ENCODE measurements at places on chromosomes 11 and 22. TPM values are rescaled to one million over a fixed set of nuclear protein-coding genes. Genes with fewer than 3 reads are reported as not detected.

The MS4A14 gene
- 8.6 TPM for polyA plus RNA-seq

The LSP1 gene
- 95.7 TPM for polyA plus RNA-seq

The TCN2 gene
- polyA plus RNA-seq: 10.6 TPM

The NLRP14 gene
- 0.01 TPM for polyA plus RNA-seq

The POU2AF2 gene
- 0.29 TPM for polyA plus RNA-seq

The BATF2 gene
- 7.4 TPM for polyA plus RNA-seq

The CASP1 gene
- polyA plus RNA-seq: 115 TPM

The DENND6B gene
- polyA plus RNA-seq: 14.7 TPM

The C22orf23 gene
- 1.6 TPM for polyA plus RNA-seq

DNA sequence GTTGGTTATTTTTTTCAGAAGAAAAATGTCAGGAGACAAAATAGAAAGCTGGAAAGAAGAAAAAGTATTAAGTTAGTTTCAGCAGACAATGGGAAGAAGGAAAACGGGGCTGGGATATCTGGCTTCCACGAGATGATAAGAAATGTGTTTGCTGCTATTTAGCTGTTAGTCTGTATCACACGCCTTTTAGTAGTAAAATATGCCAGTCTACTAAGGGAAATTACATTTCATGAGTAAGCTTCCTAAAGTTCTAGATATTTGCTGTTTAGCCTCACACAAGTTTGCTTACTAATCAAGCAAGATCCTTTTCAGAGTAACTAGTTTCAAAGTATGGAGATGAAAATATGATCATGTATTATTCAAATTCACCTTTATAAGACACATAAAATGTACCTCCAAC is 1.5 kb downstream of the OR51B4 start:
- no peak for DNase-seq

- no peak for DNase-seq
Measured at GRCh38 chr11:255816-256215, 19.0 kb downstream of the PSMD13 start.

GRCh38 chr11:12090061-12090591 is 20.3 kb upstream of the MICAL2 start:
- DNase-seq: no peak

DNA sequence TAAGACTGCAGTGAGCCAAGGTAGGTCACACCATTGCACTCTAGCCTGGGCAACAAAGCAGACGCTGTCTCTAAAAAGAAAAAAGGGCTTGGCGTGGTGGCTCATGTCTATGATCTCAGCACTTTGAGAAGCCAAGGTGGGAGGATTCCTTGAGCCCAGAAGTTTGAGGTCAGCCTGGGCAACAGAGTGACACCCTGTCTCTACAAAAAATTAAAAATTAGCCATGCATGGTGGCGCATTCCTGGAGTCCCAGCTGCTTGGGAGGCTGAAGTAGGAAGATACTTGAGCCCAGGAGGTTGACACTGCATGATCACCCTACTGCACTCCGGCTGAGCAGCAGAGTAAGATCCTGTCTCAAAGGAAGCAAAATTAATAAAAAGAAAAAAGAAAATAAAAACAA is 38.9 kb upstream of the RDX start:
- DNase-seq: no peak

DNA sequence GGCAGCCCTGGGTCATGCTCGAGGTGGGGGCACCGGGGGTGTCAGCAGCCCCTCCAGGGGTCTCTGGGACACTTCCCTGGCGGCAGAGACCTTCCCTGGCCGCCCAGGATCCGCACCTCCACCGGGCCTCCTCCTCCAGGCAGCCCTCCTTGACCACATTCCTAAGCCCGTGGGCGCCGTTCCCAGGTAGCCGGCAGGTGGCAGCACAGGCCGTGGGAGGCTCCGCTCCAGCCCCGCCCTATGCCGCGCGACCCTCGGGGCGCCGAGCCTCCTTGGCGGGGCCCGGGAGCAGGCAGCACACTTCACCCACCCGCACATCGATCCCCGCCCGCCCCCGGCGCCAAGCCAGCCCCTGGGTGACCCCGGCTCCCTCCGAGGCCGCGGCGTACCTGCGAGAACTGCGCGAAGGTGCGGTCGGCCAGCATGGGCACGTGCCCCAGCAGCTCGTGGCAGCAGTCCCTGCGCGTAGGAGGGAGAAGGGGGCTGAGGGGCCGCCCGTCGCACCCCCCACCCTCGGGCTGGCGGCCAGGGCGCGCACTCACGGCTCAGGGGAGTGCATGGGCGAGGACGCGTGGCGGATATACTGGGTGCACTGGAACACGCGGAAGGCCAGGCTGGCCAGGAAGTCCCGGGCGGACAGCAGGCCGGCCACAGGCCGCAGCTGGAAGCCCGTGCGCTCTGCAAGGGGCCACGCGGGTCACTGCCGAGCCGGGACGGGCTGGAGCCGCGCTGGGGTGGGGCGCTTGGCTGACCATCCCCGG is 5.3 kb upstream of the INS start:
- DNase-seq: peak; percentile 71

- no peak for DNase-seq
Measured at GRCh38 chr11:66745356-66746235, 16.6 kb upstream of the SPTBN2 start.

DNA sequence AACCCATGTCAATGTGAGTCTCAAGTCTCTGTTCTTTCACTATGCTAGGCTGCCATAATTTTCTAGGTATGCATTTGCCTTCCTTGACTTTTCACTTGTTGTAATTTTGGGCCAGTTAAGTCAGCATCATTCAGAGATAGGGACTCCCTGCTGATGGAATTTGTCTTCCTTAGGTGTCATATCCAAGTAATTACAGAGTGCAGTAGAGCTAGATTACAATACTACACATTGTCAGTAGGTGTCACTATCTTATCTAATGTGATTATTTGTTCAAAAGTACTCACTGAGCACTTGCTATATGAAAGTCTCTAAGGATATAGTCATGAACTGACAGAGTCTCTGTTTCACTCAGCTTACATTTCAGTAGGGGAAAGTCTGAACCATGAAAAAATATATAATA is 25.0 kb upstream of the SYN3 start:
- no peak for DNase-seq

DNA sequence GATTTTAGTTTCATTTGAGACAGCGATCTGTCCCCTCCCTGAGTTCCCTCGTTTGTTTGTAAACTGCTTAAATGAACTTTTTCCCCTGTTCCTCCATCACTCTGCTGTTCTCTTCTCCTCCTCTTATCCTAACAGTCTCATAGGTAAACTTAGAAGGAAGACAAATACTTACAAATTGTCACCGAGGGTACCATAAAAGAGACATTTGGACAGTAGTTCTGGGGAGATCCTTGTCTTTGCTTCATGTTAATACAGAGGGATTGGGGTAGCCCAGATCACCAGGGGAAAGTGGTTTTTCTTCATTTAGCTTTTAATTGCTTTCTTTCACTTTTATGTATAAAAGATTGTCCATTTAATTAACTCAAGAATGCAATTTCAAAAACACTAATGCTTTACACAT is 46.1 kb downstream of the ZBTB16 start:
- DNase-seq: no peak

DNA sequence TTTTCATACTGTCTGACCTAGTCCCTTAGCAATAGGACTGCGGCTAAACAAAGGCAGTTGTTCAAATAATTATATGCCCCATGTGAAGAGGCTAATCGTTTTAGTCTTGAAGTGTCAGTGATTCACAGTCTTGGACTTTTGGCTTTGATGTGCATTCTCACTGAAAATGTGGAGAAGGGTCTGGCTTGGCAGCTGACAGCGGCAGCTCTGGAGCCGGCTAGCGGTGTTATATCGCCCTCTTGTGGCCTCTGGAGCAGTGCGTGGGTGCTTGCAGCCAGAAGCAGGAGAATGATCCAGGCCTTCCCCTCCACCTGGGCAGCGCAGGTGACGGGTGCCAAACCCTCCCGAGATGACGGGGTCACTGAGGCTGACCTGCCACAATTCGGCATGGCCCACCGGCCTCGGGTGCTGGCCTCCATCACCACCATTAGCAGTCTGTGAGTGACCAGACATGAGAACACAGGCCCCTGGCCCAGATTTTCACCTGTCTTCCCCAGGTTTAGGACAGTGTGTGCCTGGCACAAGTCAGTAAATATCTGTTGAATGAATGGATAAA is 90.3 kb upstream of the PITPNB start:
- peak; percentile 87 for DNase-seq

DNA sequence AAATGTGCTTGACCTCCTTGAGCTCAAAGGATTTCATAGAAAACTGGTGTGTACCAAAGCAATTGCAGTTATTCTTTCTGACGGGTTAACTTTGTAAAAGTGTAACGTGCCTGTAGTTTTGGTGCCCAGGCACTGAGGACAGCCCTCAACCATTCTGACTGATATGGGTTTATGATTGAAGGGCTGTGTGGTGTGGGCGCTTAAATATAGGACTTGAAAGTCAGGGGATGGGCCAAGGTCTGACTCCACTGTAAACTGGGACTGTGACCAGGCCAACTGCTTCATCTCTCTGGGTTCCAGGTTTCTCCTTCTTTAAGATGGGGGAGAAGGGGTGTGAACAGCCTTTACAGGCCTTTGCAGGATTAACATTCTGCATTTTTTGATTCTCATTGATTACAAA is 191.1 kb upstream of the ARHGAP20 start:
- DNase-seq: no peak

- peak; percentile 10 for DNase-seq
Measured at GRCh38 chr11:63020671-63021291, 5.1 kb upstream of the SLC22A8 start.

DNA sequence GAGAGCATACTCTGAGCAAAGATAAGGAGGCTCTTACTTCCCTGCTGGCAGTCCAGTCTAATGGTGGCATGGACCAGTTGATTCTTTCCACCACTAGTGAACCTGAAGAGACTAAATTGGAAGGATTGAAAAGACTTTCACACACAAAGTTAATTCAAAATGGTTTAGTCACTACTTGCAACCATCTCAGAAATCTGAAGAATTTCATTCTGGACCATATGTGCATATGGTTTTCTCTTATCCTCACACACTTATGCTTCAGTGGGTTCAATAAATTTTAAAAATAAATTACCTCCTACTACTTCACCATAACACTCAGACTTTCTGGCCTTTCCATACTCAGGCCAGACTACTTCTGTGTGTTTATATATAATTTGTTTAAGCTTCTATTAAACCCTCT is 44.7 kb downstream of the CADM1 start:
- no peak for DNase-seq

DNA sequence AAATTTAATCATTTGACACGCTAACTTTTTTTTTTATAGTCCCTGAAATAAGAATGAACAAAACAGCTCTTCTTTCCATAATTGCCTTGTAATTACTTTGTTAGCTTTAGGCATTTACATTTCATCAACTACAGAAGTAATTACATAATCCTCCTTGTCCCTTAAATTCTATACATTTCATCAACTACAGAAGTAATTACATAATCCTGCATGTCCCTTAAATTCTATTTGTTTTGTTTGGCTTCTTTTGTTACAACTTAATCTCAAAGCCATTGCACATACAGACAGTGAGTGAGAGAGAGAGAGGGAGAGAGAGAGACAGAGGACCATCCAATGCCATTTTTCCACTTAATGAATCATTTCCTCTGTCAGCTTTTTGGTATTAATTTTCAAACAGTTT is 873.2 kb downstream of the METTL15 start:
- DNase-seq: no peak

DNA sequence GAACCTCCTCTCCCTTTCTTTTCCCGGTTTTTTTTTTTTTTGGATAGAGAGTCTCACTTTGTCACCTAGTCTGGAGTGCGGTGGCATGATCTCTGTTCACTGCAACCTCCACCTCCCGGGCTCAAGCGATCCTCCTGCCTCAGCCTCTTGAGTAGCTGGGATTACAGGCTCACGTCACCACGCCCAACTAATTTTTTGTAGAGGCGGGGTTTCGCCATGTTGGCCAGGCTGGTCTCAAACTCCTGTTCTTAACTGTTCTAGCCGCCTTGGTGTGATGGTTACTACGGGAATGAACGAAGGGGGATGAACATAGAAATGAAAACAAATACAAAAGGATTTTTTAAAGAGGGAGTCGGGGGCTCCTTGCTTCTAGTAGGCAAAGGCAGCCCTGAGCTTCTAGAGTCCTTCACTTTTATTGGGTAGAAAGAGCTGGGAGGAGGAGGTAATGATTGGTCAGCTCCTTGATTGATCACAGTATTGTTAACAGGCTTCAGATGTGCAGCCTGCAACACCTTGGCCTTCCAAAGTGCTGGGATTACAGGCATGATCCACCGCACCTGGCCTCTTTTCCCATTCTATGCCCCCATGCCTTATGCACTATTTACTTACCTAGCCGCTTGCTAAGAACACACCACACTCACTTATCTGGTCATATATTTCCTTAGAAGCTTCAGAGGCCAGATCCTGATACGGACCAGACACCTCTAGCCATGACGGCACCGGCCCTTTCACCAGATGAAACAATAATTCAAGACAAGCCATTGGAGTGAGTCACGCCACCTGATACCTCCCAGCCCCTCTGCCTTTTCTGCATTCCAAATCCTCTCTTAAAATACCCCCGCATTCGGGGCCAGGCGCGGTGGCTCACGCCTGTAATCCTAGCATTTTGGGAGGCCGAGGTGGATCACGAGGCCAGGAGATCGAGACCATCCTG is 20.7 kb downstream of the SUSD2 start:
- DNase-seq: no peak

- no peak for DNase-seq
Measured at GRCh38 chr11:60766547-60766946, 9.9 kb downstream of the MS4A15 start.

DNA sequence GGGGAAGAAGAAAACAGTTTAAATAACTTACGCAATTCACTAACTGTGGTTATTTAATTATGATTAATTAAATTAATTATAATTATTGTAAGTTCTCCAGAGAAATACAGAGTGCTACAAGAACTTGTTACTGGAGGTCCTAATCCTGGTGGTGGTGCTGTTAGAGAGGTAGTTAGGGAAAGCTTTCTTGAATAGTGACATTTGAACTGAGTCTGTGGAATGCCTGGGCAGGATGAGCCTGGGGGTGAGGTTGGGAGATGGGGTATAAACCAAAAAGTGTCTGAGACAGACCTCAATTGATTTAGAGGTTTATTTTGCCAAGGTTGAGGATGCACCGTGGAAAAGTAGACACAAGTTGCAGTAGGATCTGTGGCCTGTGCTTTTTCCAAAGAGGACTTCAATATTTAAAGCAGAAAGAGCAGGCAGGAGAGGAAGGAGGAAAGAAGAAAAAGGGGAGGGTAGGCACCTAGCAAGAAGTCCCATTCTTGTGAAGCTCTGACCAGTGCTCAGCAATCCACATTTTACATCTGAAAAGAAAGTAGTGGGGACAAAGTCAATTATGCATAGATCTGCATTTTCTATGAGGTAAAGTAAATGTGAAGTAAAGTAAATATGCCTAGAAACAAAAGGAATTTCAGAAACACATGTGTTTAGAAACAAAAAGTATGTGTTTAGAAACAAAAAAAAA is 4.4 kb upstream of the ZNF202 start:
- no peak for DNase-seq

GRCh38 chr11:70027451-70027850 is 50.7 kb upstream of the ANO1 start:
- no peak for DNase-seq

DNA sequence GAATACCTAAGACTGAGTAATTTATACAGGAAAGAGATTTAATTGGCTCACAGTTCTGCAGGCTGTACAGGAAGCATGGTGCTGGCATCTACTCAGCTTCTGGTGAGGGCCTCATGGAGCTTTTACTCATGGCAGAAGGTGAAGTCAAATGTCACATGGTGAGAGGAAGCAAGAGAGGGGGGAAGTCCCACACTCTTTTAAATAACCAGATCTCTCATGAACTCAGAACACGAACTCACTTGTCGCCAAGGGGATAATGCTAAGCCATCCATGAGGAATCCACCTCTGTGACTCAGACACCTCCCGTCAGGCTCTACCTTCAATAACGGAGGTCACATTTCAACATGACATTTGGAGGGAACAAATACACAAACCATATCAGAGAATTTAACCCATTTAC is 42.2 kb downstream of the BIRC2 start:
- no peak for DNase-seq
